Uterus (tissue), 4 donors: ENCODE measurements at places on chromosomes 7 and 10. TPM values are rescaled to one million over a fixed set of nuclear protein-coding genes. Genes with fewer than 3 reads are reported as not detected.

The UTF1 gene
- total RNA-seq: not detected

The PLEKHA1 gene
- total RNA-seq: 16.5 TPM

The SVOPL gene
- total RNA-seq: not detected

DNA sequence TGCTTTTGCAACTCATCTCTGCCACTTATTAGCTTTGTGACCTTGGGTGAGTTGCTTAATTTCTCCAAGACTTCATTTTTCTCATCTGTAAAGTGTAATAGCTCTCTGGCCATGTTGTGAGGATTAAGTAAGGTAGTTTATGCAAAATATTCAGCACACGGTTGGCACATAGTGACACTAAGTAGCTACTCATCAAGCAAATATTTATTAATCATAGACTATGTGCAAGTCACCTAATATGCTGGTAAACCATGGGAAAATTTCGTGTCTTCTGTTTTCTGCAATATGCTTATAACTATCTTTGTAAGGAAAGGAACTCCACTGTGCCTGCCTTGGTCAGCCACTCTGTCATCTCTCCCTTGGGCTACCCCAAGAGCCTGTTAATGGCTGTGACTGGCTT is 50.3 kb upstream of the EGR2 start:
- no peak overlapping the region for H3K4me3 ChIP-seq
- no peak overlapping the region for H3K27ac ChIP-seq
- DNase-seq: no peak
- no peaks in the 10 kb centered on the region for H3K4me1 ChIP-seq

GRCh38 chr10:130254243-130254642 is 118.1 kb downstream of the GLRX3 start:
- no peaks in the 10 kb centered on the region for H3K4me1 ChIP-seq
- H3K36me3 ChIP-seq: no peaks in the 10 kb centered on the region
- no peak overlapping the region for H3K4me3 ChIP-seq
- no peaks in the 10 kb centered on the region for H3K27me3 ChIP-seq
- DNase-seq: no peak
- H3K27ac ChIP-seq: no peak overlapping the region

- DNase-seq: no peak
- H3K27me3 ChIP-seq: no peaks in the 10 kb centered on the region
- no peaks in the 10 kb centered on the region for H3K4me1 ChIP-seq
- no peaks in the 10 kb centered on the region for H3K36me3 ChIP-seq
Observed at GRCh38 chr10:63753808-63754207, 232.6 kb downstream of the REEP3 start.

- H3K27ac ChIP-seq: no peak overlapping the region
- H3K36me3 ChIP-seq: no peaks in the 10 kb centered on the region
- H3K27me3 ChIP-seq: no peaks in the 10 kb centered on the region
- no peak overlapping the region for H3K4me3 ChIP-seq
- no peak for DNase-seq
Observed at GRCh38 chr7:159139639-159140038, 5.0 kb downstream of the VIPR2 start.

DNA sequence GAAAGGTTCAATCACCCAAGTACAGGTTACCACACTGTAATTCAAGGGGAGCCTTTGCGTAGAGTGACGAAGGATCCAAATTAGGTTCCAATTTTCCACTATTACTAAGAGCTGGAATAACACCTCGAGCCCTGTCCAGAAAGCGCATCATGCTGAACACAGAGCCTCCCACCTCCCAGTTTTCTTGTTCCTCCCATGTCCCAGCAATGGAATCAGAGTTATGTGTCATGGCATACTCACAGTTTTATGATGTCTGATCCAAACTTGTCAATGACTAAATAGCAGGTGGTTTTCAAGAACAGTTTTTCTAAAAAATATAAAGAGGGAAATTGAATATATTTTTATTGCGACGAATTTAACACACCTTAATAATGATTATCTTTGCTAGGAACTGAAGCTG is 50.6 kb downstream of the AOAH start:
- no peak overlapping the region for H3K4me3 ChIP-seq
- H3K27ac ChIP-seq: no peak overlapping the region
- no peaks in the 10 kb centered on the region for H3K4me1 ChIP-seq
- H3K27me3 ChIP-seq: no peaks in the 10 kb centered on the region
